T1000 (cell line): ENCODE measurements at places on chromosomes 7 and 10.

GRCh38 chr7:35482231-35482630 lies 212.7 kb downstream of the HERPUD2 start:
- DNase-seq, result no peak

DNA sequence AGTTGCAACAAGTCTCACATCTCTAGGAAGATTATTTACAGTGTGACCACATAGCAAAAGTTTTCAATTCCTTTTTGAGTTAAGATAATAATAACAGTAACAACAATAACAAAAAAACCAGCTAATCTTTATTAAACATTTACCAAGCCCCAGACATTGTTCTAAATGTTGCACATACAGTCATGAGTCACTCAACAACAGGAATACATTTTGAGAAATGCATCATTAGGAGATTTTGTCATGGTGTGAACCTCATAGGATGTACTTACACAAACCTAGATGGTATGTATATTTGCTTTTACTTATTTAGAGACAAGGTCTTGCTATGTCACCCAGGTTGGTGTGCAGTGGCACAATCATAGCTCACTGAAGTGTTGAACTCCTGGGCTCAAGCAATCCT lies 52.0 kb downstream of the SPAM1 start:
- no peak for DNase-seq

DNA sequence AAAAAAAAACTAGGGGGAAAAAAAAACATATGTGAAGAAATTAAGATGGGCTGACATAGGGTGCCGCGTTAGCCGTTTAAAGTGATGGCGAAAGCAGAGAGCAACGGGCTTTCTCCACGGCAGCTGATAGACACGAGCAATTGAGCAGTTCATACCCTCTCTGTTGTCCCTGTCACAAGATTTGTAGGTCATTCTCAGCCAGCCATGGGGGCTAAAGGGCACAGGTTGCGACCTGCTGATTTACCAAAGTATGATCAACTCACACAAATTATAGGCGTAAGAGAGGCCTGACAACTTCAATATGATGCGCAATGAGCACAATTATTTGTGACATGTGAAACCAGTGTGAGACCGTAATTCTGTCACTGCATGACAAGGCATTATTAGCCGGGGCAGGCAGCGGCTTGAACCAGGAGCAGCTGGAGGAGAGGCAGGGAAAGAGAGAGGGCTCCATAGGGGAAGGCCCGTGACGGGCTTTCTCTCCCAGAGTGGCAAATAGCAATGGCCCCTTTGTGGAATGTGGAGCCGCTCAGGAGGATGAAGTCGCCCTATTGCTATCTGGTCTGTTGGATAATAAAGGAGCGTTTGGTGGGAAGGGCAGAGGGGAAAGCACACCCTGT lies 195.1 kb upstream of the HABP2 start:
- DNase-seq, result no peak

- no peak for DNase-seq
These were observed 35.5 kb downstream of the PPP1R3C start for GRCh38 chr10:91597197-91597881.

DNA sequence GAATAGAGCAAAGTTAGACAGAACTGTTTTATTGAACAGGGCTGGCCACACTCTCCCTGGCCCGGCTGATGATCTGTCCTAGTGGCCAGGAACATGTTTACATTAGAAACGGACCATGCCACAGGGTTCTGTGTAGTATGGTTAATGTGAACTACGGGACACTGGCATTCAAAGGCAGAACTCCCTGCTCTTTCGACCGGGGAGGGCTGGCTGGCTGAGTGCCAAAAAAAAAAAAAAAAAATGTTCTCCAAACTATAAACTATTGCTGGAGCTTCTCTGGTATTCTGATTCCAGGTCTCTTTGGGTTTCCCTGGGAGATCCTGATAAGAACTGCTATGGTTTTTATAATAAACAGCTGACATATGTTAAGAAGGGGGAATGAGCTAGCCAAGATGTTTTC lies 1262.6 kb upstream of the SORCS1 start:
- DNase-seq, result no peak

GRCh38 chr7:83301416-83301815 lies 138.7 kb upstream of the PCLO start:
- no peak for DNase-seq

DNA sequence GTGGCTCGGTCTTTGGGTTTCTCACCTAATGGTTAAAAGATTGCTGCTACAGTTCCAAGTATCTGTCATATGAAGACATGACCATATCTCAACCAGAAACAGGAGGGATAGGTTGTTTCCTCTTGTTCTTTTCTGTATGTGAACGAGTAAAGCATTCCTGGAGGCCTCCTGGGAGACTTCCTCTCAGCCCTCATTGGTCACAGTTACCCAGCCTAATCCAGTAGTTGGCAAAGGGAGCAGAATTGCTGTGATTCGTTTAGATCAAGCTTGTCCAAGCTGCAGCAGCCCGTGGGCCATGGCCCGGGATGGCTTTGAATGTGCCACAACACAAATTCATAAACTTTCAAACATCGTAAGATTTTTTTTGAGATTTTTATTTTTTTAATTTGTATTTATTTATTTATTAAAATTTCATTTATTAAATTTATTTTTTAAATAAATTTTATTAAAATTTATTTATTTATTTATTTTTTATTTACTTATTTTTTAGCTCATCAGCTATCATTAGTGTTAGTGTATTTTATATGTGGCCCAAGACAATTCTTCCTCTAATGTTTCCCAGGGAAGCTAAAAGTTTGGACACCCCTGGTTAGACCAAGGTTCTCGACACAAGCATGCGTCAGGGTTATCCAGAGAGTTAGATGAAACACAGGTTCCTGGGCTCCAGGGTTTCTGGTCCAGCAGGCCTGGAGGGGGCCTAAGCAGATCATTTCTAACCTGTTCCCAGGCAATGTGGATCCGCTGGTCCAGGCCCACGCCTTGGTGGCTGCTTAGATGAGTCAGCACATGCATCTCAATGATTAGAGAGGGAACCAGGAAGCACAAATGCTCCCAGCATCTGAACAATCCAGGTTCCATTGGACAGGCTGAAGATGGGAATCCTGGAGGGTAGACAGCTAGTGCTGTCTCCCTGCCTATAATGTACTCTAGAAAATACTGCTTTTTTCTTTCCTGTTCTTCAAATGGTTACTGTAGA lies 25.6 kb downstream of the CDC123 start:
- DNase-seq, result no peak

DNA sequence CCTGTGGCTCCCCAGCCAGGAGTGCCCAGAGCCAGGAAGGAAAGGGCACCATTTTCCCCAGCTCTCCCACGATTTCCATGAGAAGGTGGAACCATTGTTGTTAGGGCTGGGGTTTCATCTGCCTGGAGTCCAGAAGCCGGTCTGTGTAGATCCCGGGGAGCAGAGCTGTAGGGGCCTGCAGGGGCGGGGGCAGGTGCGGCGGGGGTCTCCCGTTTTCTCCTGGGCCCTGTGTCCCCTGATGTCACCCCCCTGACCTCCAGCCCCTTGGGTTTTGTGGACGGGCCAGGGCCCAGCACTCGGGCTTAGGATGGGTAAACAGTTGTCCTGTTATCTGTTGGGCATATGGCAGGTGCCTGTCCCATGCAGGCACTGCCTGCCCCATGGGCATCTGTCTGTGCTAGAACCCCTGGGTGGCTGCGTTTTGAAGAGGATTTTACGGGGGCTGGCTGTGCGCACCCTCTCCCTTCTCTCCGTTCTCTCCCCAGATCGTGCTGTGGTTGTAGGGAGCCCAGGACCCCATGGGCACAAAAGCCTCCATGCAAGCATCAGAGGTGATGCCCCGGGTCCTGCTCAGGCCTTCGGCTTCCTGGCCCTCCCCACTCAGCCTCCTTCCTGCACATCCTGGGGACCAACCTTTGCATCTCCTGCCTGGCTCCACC lies 158.8 kb downstream of the WDR37 start:
- DNase-seq, result no peak

DNA sequence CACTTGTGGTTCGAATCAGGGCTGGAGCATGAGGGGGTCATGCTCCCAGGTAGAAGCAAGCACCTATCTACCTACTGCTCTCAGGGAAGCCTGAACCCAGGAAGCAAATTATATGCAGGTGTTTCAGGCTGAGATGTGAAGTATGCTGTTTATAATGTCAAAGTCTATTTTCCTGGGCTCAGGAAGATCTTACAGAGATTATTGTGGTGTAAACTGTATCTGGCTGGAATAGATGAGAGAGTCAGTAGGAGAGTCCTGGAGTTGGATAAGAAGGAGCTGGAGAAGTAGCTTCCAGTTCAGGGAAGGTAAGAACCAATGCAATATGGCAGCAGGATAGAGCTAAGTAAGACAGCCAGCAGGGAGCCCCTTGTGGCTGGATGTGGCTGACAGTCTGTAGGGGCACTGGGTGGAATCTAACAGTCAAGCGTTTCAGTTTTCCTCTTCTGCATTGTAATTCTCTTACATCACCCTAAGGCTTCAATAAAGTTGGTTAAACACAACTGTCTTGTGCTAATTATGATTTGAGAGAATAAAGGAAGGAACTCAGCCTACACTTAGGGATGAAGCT lies 105.9 kb upstream of the EEPD1 start:
- DNase-seq, result no peak

DNA sequence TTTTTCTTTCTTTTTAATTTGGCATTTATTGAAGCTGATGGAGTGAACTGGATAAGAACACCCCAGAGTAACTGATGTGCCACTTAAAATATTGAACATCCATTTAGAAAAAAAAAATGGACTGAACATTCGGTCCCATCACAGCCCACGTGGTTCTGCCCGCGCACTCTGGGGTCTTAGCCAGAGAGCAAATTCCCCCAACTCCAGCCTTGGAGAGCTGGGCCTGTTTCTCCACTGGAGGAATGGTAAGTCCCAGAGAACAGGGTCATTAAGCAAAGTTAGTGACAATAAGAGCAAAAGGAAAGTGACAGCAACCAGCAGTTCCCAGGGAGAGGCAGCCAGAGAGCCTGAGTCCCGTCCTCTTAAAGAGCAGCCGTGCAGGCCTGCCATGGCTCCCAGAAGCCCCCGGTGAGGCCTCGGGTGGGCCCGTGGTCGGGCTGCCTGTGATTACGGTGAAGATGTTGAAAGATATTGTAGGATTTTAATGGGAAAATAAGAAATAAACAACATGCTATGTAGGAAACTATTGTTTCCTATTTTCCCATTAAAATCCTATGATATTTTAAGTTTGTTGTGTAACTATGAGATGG lies 487.9 kb upstream of the MKI67 start:
- DNase-seq, result no peak

DNA sequence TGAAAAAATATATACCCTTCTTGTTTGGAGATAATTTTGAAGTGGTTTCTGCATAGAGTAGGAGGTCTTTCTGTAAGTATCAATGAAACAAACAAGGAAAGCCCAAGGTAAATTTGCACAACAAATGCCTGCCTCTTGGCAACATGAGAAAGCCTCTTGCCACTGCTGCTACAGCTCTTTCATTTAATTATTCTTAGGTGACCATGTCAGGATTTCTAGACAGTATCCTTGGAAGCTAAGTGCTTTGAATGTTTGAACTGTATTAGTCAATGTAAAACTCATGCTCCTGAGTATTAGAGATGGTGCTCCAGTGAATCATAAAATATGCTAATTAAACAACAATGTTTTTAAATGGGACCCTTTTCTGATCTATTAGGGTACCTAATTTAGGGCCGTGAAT lies 81.2 kb upstream of the ITGB1 start:
- no peak for DNase-seq

DNA sequence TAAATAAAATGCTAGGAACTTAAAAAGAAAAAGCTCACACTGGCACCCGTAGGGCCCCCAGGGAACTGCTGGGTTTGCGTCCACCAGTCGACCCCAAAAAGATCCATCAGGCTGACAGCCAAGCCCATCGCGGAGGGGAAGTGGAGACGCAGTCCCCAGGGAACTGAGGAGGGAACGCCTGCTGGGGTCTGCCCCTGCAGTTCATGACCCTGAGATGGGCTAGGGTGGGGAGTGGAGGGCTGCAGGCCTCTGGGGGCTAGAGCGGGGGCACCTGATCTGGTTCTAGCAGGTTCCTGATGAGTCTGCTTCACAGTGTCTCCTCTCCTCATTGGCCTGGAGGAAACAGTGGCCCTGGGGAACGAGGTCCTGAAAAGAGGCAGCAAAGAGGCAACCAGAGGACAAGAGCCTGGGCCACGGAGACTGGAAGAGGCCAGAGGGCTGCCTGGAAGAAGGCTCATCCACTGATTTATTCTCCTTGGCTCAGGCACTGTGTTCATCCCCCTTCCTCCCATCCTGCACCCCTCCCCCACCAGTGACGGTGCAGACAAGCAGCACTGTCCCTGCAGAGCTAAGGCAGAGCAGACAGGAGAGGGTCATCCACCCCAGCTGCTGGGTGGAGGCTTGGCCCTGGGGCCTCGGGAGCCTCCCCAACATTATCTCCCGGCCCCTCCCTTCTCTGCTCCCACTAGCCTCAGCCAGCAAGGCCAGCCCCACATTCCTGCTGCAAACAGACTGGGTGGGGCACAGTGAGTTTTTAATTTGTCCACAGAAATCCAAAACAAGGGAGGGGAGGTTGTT lies 24.7 kb upstream of the HSPA12A start:
- DNase-seq, result no peak
